ENCODE measurements at places on chromosomes 12 and 14.

DNA sequence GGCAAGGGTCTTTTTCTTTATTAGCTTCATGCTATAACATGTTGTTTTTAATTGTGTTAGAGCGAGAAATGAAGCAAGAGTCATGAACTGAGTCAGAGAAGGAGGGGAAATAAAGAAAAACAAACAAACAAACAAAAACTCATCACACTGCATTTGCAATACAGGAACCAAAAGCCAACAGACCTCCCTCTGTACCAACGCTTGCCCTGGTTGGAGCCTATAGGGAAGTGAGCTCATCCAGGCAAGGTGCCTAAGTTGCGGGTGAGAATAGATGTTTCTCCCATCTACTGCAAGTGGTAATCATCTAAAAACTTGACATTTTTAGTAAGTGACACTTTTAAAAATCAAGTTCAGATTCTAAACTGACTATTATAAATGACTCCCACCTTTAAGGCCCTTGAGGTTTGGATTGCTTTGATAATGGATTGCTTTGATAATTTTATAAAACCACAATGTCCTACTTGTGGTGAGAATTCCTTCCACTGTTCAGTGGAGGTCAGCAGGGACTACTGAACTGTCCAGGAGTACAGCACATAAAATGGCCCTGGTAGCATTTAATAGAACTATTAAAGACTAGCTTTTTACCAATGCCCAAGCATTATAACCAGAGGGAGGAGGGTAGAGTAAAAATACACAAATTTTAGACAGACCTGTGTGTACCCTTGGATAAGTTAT lies 31.3 kb downstream of the SLC38A1 start:
- DNase-seq: no peak

DNA sequence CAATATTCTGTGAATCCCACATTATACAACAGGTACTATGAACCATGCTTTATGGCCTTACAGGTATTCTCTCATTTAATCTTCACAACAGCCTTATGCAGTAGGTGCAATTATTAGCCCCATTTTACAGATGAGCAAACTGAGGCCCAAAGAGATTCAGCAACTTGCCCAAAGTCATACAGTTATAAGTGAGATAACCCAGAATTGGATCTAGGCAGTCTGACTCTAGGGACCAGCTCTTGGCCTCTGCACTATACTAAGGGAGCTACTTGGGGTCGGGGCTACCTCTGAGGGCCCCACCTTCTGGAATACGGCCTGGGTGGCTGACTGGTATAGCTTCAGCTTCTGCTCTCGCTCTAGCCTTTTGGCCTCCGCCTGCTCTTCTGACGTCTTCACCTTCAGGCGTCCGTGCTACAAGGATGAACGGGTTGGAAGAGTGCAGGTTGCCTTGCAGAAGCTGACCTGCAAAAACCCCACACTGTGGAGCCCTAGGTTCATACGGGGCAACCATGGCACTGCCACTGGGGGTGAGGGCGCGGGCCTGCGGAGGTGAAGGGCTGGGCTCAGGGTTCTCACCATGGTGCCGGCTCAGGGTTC lies 762 bp downstream of the RABGGTA start:
- DNase-seq: no peak

DNA sequence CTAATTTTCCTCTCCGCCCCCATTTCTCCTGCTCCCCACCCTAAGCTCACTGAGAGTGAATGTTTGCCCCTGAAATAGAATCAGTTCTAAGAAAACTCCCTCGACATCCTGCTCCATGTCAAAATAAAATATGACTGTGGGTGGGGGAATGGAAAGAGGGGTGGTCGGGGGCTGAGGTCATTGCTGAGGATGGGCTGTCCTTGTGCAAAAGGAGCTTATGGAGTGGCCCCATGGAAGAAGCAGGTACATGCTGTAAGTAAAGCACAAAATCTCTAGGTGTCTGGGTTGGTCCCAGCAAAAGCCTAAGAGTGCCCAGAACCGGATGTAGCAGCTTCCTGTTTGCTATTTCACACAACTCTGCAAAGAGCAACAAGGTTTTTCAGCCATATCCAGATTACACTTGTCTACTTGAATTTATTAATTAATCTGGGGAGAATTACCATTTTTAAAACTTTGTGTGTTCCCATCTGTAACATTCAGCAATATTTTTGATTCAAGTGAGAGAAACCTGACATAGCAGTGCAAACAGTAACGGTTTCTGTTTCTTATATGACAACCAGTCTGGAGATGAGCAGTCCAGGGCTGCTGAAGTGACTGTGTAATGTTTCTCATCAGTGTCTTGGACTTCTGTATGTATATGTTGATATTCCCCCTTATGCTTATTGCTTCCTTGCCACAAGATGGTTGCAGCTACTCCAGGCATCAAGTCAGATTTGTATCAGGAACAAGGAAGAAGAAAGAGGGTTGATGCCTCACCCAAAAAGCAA lies 40.4 kb upstream of the GZMB start:
- DNase-seq: peak; percentile 45

DNA sequence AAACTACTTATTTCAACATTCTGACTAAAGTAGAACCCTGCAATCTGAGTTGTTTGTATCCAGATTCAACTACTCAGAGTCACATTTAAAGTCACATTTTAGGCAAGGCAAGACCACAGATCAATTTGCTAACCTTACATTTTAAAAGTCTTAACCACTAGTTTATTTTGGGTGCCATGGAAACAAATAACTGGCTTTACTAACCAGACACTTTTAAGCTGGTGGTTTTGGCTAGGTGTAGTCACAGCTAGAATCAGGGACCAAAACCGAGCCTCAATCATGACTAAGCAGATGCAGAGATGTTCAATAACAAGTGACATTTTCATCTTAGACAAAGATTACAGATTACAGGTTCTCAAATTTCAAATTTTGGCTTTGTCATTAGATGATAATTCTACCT lies 115.3 kb downstream of the PDE6H start:
- no peak for DNase-seq

GRCh38 chr14:96663491-96664067 lies 133.6 kb upstream of the VRK1 start:
- no peak for DNase-seq

GRCh38 chr14:79514700-79515099 lies 696.6 kb downstream of the DIO2 start:
- DNase-seq: no peak

- no peak for DNase-seq
Measured at GRCh38 chr12:30519535-30519934, 176.1 kb downstream of the IPO8 start.

DNA sequence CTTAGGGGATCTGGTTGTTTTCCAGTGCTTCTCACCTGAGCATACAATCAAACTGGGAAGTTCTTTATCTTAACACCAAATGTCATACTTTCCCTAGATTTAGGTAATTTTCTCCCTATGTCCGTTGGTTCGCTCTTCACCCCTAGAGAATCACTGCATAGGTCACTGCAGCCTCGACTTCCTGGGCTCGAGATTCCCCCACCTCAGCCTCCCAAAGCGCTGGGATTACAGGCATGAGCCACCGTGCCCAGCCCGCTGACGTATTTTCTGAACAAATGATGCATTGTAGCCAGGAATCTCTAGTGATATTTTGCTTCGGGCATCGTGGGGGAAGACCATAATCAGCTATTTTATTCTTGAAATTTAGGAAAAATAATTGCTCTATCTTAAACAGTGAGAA lies 1.1 kb upstream of the RPL41 start:
- DNase-seq: no peak

- DNase-seq: no peak
Measured at GRCh38 chr14:75609606-75610475, 31.4 kb downstream of the FLVCR2 start.

DNA sequence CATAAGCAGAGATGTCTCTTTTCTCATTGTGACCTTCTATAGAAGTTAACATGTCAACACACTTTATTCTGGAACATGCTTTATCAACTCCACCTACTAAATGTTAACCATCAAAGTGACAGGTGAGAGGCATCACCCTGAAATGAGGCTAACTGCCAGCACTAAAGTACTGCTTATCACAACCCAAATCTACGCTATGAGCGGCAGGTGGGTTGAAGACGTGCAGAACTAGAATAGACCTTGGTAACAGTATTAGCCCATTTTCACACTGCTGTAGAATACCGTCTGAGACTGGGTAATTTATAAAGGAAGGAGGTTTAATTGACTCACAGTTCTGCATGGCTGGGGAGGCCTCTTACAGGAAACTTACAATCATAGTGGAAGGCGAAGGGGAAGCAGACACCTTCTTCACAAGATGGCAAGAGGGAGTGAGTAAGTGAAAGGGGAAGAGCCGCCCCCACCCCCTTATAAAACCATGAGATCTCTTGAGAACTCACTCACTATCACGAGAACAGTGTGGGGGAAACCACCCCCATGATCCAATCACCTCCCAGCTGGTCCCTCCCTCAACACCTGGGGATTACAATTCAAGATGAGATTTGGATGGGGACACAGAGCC lies 359.0 kb downstream of the SEC23A start:
- no peak for DNase-seq

- no peak for DNase-seq
Measured at GRCh38 chr14:71362920-71363584, 455.8 kb downstream of the PCNX1 start.

GRCh38 chr12:108516511-108517275 lies 1.6 kb downstream of the FICD start:
- DNase-seq: no peak

DNA sequence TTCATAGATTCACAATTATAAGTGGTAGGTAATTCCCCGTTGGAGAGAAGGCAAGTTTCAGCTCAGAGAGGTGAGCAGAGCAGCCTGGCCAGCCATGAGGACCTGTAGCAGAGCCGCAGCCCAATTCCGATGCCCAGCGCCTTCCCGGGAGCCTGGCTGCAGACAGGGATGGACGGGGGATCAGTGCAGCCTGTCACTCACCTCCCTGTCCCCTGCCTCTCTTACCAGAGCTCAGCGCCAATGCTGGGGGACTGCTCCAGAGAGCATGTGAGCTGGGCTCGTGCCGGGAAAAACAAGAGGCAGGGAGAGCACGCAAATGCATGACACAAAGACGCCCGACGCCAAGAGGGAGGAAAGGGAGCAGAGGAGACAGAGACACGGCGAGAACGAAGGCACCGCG lies 231.9 kb downstream of the BCL11B start:
- no peak for DNase-seq

- no peak for DNase-seq
Measured at GRCh38 chr12:116693286-116694227, 44.3 kb downstream of the SPRING1 start.

All from stimulated activated CD4-positive, alpha-beta T cell treated with anti-CD3 and anti-CD28 coated beads, Interleukin-4, amount 100 ng/mL, for 4 hours (primary cell).